GM23248 (cell line): ENCODE measurements at places on chromosomes 2 and 18. TPM values are rescaled to one million over a fixed set of nuclear protein-coding genes. Genes with fewer than 3 reads are reported as not detected.
A peak's percentile ranks its signal among the peaks of the same experiment; 100 is the strongest.

DNA sequence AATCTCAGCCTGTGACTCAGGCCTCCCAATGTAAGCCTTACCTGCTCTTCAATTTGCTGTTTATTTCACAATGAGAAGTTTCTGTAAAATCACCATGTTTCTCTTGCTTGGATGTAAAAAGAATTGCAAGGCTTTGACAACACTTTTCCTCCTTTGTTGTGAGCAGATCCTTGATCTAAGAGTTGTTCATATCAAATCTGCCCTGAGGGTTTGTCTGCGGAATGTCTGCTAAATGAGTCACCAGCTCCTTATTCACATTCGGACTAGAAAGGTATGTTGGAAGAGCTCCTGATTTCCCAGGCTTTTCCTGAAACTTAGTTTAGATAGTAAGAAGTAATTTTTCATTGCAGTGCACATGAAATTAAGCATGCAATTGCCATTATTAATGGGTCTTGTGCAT is 268.2 kb upstream of the TCF4 start:
- peaks cover 32% of the 10 kb centered on the region for H3K4me1 ChIP-seq
- peak; percentile 87 for DNase-seq
- no peaks in the 10 kb centered on the region for H3K36me3 ChIP-seq

- no peaks in the 10 kb centered on the region for H3K27me3 ChIP-seq
- H3K36me3 ChIP-seq = no peaks in the 10 kb centered on the region
- H3K27ac ChIP-seq = no peak overlapping the region
- H3K4me3 ChIP-seq = no peak overlapping the region
Measured at GRCh38 chr2:133312038-133312729, 256.1 kb downstream of the NCKAP5 start.

DNA sequence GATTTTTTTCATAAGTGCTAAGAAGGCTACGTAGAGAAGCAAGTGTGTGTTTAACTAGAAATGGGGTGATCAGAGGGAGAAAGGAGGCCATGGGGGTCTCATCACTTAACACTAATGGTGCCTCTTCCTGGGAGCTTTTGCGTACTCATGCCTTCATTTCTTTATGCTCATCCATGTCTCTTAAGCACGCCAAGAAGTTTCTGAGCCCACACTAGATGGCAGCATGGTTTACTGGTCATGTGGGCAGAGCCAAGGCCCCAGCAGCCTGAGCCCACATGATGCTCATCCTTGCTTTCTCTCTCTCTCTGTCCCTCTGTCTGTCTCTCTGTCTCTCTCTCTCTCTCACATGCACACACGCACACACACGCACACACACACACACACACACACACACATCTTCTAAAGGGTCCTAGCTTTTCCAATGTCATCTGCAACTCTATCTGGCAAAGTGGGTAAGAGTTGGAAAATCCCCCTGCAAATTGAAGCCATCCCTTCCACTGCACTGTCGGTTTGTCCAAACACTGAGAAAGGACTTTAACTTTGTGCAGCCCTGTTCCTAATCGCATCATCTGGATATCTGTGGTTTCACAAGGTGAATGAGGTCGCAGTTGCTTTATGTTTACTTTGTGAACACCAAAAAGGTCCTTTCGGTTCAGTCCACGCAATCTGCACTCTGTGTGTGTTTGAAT is 137.1 kb upstream of the CCDC68 start:
- H3K27ac ChIP-seq = no peak overlapping the region
- DNase-seq = peak; percentile 79
- peaks cover 31% of the 10 kb centered on the region for H3K4me1 ChIP-seq

DNA sequence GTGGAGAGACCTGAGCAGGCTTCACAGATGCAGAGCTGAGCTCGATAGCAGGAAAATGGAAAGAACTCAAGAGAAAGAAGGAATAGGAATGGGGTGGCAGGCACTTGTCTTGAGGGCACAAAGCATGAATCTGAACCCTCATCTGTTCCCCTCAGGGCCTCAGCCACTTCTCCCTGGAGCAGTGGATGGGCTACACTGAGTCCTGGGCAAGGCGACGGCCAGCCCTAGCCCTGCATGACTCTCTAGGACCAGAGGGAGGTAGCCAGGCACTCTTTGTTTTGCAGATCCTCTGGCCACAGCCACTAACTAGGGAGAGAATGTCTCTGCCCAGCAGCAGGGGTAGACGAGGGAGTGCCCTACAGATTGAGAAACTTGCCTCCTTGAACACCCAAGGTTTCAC is 3.4 kb upstream of the TEX51 start:
- H3K27me3 ChIP-seq = peaks cover 3% of the 10 kb centered on the region; the same call in 1 of the 2 replicates
- DNase-seq = no peak
- H3K36me3 ChIP-seq = no peaks in the 10 kb centered on the region

DNA sequence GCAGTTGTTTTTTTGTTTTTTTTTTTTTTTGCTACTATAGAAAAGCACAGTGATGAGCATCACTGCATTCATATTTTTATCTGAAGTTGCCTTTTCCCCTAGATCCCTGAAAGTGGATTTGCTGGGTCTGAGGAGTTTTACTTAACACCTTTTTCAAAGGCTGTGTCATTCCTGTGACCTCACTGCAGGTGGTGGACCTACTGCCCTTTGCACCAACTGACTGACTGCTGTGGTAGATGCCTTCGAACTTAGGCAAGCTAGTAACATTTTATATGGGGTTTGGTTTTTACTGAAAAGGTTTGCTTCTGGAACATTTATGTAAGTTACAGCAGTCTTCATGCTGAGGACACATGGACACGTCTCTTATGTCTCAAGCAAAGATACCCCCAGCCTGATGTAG is 36.2 kb downstream of the SPTBN1 start:
- no peaks in the 10 kb centered on the region for H3K36me3 ChIP-seq
- no peak for DNase-seq
- H3K4me1 ChIP-seq = peaks cover 19% of the 10 kb centered on the region
- no peak overlapping the region for H3K4me3 ChIP-seq
- H3K27me3 ChIP-seq = no peaks in the 10 kb centered on the region

The GALNT3 gene
- 1.1 TPM in 1 of 2 replicates, not detected in the other for total RNA-seq
